ENCODE measurements at places on chromosomes 3 and 15. TPM values are rescaled to one million over a fixed set of nuclear protein-coding genes. Genes with fewer than 3 reads are reported as not detected.
A peak's percentile ranks its signal among the peaks of the same experiment; 100 is the strongest.

The SNURF gene
- total RNA-seq, result 2.5 TPM

The FBXL22 gene
- 0.69 TPM for total RNA-seq

The FBXL2 gene
- not detected for total RNA-seq

DNA sequence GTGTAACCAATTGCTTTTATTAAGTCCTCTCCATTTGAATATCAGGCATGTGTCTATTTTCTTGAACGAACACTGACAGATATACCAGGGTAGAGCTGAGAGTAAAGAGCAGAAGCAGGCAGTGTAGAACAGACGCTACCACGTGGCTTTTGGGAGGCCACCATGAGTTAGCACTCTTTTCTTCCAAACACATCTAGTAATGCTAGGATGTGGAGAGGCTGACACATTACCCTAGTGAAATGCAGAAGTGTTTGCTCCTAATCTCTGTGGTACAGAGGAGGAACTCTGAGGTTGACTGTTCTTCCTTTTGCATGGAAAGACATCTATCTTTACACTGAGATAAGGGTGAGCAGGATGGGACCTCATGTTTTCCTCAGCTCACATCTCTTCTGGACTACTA is 216.3 kb downstream of the SATB1 start:
- peak; percentile 19 for DNase-seq

GRCh38 chr3:183536238-183536880 is 19.1 kb downstream of the KLHL6 start:
- no peak for DNase-seq

DNA sequence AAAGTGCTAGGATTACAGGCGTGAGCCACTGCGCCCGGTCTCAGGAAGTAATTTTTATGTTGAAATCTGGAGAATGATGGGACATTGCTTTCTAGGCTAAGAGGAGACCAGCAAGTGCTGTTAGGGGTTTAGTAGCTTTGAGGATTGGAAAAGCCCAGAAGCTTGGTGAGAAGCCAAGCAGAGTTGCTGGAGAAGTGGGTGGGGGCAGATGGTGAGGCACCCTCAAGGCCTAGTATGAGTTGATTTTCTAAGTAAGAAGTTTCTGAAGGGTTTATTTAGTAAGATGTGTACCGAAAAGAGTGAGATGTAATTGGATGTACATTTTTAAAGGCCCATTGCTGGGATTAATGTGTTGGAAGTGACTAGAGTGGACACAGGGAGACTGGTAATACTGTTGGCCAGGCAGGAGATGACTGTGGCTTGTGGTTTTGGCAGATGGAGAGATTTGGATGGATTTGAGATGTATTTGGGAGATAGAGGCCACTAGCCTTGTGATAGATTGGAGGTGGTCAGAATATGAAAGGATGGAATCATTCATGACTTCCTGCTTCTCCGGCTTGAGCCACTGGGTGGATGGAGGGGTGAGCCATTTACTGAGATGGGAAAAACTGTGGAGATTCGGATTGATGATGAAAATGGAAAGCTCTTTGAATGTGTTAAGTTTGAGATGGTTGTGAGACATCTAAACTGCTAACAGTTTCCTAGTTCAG is 2.3 kb downstream of the LRRC28 start:
- peak; percentile 55 for DNase-seq

The CDCP1 gene
- 3.7 TPM for total RNA-seq

GRCh38 chr3:126525853-126526667 is 2.1 kb downstream of the CHST13 start:
- no peak for DNase-seq

The ADGRG7 gene
- total RNA-seq, result not detected

GRCh38 chr3:72571638-72572114 is 276.6 kb downstream of the SHQ1 start:
- DNase-seq, result no peak

The LRRC15 gene
- total RNA-seq, result 0.04 TPM

- no peak for DNase-seq
Observed at GRCh38 chr15:100653608-100654007, 51.2 kb downstream of the ASB7 start.

DNA sequence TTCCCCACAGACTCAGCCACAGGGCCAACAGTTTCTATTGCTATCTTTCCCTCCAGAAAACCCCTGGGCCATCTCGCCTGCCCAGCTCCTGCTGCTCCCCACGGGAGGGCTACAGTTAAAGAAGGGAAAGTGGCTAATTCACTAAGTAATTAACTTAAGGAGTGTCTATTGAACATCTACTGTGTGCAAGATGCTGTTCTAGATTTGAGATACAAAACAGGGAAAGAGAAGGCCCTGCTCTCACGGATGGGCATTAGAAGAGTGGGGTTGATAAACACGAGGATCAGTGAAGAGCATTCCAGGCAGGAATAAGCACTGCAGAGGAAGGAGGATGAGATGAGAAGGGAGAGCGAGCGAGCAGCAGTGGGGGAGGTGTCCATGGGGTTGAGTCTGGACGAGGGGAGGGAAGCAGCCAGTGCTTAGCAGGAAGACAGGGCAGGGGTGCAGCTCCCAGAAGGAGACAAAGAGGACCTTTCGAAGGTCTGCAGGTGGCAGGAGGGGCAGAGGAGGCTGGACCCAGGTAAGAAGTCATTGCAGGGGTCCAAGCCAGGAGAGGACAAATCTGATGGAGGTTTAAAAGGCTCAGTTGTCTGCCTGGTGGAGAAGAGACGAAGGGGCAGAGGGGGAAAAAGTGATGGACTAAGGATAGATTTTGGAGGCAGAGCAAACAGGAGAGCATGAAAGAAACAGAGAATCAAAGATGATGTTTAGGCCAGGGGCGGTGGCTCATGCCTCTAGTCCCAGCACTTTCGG is 64.7 kb downstream of the KLF15 start:
- DNase-seq, result no peak

The RAD51 gene
- 73.5 TPM for total RNA-seq

GRCh38 chr3:16478516-16478915 is 35.0 kb downstream of the RFTN1 start:
- no peak for DNase-seq

- no peak for DNase-seq
Observed at GRCh38 chr3:40079847-40080240, 229.7 kb upstream of the EIF1B start.

DNA sequence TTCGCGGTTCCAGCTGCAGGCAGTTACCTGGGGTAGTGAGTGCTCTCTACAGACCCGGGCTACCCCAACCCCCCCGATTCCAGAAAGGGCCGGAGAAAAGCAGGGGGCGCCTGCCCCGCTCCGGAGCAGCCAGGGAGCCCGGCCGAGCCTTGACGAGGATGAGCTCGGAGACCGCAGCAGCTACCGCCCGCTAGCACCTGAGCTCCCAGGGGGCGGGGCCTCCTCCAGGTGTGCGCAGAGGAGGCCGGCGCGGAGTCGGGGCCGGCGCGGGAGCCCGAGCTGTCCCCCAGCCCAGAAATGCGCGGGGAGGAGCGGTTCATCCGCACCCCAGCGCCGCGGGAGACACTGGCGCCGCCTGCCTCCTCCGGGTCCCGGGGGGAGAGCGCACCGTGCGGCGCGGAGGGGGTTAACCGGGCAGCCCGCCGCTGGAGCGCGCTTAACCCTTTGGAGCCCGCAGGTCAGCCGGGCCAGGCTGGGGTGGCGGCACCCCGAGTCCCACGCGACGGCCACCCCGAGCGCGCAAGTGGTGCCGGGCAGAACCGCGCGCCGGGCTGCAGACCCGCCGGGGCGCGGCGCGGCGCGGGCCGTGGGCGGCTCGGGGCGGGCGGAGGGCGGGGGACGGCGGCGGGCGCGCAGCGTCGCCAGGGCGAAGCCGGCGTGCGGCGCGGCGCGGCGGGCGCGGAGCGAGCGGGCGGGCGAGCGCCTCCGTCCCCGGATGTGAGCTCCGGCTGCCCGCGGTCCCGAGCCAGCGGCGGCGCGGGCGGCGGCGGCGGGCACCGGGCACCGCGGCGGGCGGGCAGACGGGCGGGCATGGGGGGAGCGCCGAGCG is at the start of gene CACNA1D:
CACNA1D (plus strand) TSS at position 649 of the 829 bp plus-strand sequence. CDS start 556 bp downstream, outside the sequence.
- DNase-seq, result peak; percentile 43

GRCh38 chr15:97968380-97968779 is 7.9 kb downstream of the ARRDC4 start:
- DNase-seq, result no peak

The GCHFR gene
- total RNA-seq, result 41.1 TPM

GRCh38 chr3:48244461-48244860 is 3.6 kb downstream of the ZNF589 start:
- no peak for DNase-seq

DNA sequence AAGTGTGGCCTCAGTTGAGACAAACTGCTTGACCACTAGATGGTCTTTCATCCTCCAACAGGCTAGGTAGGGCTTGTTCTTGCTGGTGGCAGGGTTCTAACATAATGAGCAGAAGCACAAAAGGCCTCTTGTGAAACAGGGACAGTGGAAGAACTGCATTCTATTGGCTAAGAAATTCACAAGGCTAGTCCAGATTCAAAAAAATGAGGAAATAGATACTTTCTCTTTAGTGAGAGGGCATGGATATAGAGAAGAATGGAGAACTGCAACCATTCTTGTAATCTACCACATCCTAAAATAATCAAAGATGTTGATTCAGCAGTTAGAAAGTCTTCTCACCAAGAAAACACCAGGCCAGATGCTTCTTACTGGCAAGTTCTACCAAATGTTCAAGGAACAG is 143.7 kb upstream of the LRIG1 start:
- no peak for DNase-seq

GRCh38 chr3:110184536-110184935 is 847.2 kb upstream of the DPPA4 start:
- no peak for DNase-seq

DNA sequence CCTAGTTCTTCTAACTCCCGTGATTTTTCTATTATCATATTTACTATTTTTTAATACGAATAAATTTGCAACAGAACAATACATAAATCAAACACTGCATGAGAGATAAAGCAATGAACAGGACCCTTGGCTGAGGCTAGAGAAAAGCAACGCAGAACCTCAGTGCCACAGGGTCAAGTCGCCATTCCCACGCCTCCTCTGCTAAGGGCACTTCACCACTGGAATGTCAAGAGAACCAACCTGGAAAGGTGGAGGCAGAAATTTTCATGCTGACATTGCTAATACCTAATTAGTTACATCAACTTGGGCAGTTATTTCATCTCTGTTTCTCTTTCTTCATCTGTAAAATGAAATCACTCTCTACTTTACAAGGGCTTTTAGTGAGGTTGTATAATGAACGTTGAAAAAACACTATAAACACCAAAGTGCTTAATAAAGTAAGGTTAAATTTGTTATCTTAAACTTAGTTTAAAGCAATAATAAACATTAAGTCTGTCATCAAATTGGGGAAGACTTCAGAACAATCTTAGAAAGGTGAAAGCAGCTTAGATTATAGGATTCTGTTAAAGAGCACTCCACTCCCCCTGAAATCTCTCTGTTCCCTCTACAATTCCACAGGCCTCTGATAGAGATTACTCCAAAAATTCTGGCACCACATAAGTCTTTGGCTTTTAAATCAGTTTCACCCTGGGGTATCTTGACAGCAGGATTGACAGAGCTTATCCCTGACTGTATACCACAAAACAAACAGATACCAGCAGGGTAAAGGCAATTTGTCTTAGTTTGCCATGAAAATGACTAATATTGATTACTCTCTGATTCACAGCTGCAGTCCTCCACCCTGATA is 41.9 kb downstream of the PLCH1 start:
- no peak for DNase-seq

The RSL24D1 gene
- 152 TPM for total RNA-seq

Measured in activated CD4-positive, alpha-beta T cell treated with anti-CD3 and anti-CD28 coated beads for 36 hours (primary cell).